ENCODE measurements at places on chromosomes 6 and 20.

GRCh38 chr20:38201356-38201755 is 36.3 kb upstream of the TGM2 start:
- no peak for DNase-seq

DNA sequence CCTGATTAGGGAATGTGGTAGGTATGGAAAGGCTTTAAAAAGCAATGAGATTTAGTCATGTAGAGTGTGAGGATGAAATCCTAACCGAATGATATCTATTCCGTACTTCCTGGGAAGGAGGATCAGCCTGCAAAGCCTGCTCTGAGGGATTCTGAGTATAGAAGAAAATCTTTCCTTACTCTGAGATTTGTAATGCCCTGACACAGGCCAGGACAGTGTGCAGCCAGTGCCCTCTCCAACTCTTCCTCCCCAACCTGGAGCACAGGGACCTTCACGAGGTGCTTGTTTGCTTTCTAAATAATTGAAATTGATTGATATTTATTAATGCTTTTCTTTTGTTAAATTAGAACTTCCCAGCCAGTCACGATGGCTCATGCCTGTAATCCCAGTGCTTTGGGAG is 131.6 kb downstream of the ADGRG6 start:
- DNase-seq, result no peak

DNA sequence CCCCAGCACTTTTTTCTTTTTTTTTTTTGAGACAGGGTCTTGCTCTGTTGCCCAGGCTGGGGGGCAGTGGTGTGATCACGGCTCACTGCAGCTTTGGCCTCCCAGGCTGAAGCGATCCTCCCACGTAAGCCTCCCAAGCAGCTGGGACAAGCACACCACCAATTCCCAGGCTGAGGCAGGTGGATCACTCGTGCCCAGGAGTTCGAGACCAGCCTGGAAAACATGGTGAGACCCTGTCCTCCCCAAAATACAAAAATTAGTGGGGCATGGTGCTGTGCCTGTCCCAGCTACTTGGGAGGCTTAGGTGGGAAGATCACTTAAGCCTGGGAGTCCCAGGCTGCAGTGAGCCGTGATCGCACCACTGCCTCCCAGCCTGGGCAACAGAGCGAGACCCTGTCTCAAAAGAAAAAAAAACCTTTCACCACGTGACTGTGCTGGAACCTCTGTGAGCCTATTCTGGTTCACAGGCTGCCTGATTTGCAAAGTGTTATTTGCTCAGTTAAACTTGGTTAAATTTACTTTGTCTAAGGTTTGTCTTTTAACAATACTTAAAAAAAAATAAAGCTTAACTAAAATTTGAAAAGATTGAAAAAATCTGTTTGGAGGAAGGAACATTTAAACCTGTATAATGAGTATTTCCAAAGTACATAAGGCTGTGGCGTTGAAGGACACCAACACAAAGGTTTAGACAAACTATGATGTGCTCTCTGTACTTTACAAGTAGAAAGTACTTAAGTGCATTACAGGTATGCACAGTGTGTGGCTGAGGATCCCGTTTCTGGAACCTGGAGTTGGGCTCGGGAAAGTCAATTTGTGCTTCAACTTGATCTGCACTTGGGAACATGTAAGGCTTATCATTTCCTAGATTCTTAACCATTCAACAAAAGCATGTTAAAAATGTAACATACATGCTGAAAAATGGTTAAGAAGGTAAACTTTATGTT is 55.0 kb downstream of the PPP1R3G start:
- no peak for DNase-seq

GRCh38 chr6:16570946-16571345 is 190.3 kb downstream of the ATXN1 start:
- no peak for DNase-seq

DNA sequence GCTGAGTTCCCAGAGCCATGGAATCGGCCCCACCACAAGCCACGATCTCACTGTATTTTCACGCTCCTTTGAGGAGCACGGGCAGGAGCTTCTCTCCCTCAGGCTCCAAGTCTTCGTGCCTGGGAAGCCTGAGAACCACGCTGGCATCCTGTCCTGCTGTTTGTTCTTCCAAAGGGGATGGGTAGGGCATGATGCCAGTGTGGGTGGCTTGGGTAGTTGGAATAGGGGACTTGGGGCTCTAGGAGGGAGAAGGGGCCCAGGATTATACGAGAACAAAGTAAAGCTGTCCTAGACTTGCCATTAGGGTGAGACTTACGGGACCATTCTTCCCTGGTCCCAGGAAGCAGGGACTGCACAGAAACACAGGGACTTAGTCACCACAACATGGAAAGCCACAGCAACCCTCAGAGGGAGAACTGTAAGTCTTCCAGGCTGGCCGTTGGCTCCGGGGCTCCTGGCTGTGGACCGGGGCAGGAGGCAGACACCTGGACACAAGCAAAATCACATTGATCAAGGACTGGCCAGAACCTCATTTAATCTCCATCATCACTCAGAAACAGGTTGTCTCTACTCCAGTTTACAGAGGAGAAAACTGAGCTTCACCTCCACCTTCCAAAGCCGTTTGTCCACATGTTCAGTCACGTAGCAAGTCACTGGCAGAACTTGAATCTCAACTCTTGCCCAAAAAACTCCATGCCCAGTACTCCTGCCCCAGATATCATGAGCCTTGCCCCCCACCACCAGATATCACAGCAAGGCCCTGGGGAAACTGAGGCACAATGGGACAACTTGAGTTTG is 1.3 kb downstream of the CCN5 start:
- DNase-seq, result no peak

- DNase-seq, result no peak
Measured at GRCh38 chr6:52876056-52876787, 33.3 kb downstream of the GSTA3 start.

DNA sequence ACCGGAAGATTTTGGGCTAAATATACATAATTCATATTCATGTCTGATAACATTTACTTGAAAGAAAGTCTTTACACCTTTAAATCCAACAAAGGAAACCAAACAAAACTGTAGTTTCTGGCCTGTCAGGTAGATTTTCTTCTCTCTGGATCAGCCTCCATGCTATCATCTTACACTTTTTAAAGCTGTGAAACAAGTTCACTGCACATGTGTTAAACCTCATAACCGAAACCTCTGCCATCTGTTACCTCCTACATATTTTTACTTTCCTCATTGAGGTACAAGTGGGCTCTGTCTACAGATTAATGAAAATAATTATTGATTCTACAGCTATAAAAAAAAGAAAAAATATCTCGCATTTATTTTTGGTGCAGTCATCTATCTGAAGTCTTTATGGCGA is 149.9 kb downstream of the RALGAPA2 start:
- DNase-seq, result no peak

- DNase-seq, result no peak
Measured at GRCh38 chr20:49455691-49456090, 26.8 kb downstream of the KCNB1 start.
